ENCODE measurements at places on chromosomes 6 and 20.

DNA sequence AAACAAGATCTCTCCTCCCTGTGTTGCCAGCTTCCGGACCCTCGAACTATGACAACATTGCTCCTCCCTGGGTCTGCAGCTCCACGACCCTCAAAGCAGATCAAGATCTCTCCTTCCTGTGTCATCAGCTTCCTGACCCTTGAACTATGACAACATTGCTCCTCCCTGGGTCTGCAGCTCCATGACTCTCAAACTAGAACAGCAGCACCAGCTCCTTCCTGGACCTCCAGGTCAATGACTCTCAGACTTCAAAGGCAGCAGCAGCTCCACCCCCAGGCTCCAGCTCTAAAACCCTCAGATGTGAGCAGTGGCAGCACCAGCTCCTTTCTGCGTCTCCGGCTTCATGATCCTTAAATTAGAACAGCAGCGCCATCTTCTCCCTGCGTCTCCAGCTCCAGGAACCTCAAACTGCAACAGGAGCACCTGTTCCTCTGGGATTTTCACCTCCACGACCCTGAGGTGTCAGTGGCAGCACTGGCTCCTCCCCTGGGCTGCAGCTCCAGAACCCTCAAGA is 341.0 kb upstream of the SULF2 start:
- DNase-seq, result no peak

GRCh38 chr20:58267389-58268215 is 39.1 kb upstream of the ANKRD60 start:
- no peak for DNase-seq

DNA sequence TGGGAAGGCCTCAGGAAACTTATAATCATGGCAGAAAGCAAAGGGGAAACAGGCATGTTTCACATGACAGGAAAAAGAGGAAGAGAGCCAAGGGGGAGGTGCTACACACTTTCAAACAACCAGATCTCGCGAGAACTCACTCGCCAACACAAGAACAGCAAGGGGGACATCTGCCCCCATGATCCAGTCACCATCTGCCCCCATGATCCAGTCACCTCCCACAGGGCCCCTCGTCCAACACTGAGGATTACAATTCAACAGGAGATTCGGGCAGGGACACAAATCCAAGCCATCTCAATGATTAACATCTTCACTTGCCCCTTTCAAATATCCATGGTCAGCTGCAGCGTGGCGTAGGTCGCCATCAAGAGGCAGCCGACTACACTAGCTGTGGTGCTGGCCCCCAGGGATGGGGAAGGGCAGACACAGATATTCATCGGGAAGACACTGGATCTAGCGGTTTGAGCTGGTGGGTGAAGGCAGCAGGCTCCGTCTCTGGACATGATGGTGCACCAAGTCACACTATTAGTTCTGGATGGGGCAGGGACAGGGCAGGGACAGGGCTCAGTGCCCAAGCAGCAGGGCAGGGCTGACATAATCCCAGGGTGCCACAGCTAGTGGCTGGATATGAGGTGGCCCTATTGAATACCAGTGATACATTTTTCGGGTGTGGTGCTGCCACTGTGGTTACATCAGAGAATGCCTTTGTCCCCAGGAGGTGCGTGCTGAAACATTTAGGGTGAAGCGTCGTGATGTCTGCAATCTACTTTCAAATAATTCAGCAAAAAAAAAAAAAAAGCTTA is 31.6 kb downstream of the TUBB2B start:
- no peak for DNase-seq

DNA sequence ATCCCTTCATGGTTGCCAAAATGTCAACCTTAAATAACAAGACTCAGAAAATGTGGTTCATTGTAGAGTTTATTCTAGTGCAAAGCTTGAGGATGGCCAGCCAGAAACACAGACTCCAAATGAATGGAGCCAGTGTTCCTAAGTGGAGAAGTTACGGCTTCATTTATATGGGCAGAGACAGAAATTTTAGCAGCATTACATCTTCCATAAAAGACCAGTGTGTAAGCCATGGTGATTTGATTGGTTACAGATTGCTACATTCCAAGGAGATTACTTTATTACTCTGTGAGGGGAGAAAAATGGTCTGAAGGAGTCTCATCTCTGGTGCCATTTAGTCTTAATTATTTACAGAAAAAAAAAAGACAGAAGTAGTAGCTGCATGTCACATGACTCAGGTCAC is 97.8 kb downstream of the OTOR start:
- no peak for DNase-seq

DNA sequence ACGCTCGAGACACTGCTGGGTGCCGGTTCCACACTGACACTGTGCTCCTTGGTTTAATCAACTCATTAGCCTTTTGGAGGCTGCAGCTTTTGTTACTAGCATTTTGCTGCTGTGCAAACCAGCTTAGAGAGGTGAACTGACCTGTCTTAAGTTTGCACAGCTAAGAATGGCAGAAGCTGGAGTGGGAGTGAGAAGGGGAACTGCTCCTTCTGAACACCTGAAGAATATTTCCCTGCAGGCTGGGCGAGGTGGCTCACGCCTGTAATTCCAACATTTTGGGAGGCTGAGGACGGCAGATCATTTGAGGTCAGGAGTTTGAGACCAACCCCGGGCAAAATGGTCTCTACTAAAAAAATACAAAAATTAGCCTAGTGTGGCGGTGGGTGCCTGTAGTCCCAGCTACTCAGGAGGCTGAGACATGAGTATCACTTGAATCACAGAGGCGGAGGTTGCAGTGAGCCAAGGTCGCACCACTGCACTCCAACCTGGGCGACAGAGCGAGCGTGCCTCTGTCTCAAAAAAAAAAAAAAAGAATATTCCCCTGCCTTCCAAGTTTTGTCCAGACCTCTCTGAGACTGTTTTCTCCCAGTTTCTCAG is 5.0 kb downstream of the CEBPB start:
- DNase-seq, result no peak

GRCh38 chr6:116467096-116467495 is 5.9 kb downstream of the CALHM6 start:
- DNase-seq, result no peak

- DNase-seq, result no peak
These were observed 218.4 kb upstream of the GGTLC1 start for GRCh38 chr20:24206995-24207394.

DNA sequence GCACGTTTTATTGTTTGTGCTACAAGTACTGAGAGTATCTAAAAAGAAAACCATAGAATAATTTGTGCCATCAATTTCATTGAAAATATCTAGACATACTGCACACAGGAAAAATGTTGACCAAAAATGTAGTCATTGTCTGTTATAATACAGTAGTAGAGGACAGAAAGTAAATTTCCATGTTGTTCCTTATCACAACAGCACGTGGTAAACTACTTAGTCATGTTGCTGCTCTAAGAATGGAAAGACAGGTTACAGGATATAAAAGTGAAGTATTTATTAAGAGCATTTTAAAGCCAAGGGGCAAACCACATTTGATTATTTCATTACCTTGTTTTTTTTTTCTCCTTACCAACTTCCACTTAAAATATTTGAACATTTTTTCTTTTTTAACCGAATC is 89.0 kb upstream of the CEP85L start:
- no peak for DNase-seq
